Activated gamma-delta T cell (primary cell): ENCODE measurements at places on chromosomes 7 and 10.

- DNase-seq = no peak
Observed at GRCh38 chr10:19483421-19483820, 332.8 kb upstream of the PLXDC2 start.

DNA sequence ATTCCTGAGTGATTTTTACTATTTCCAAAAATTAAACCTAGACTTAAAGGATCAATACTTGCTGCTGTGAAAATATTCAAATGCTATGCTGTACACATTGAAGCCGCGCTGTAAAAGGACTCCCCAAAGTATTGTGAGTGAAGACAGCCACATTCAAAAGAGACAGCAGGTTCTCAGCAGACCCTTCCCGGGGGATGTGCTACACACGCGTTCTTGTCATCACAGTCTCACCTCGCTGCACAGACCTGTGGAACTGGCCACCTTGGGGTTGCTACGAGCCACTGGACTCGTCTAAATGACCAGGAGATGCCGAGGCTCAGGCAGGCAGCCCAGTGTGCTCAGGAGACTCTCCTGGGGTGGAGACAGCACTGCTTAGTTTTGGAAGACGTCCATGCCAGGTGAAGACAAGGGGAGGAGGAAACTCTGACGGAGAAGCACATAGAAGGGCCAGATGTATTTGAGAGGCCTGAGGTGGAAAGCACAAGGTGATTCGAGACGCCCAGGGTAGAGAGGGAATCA lies 367.7 kb upstream of the SHH start:
- DNase-seq = no peak

GRCh38 chr7:158108646-158109293 lies 478.9 kb downstream of the PTPRN2 start:
- no peak for DNase-seq

GRCh38 chr10:19947215-19947614 lies 131.0 kb downstream of the PLXDC2 start:
- no peak for DNase-seq

DNA sequence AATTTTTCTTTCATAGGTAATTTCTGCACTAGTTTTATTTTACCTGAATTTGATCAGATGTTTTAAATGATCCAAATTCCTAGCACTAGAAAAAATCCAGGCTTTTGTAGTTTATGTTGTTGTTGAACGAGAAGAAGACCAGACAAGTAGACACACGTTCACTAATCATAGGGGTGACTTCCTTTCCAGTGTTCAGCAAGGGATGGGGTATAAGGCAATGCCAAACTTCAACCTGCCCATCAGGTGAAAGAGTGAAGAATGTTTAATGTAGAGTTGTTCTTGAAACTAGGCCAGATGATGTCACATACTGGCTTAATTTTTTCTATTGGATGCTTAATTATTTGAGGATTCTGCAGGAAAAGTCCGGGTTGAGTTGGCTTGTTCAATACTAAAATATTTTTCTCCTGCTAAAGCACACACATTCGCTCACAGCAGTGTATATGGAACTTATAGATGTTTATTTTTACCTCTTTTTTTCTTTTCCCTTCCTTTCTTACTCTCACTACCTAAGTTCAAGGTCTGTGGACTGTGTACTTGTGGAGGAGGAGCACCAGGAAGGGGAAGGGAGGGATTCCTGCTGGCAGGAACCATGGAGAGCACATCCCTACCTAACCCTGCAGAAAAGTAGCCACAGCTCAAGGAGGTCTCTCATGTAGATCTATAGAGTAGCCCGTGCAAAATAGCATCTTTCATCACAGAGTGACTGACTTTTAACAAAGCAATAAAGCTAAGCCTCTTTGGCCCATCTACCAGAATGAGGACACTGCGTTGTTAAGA lies 23.1 kb upstream of the AKR1E2 start:
- no peak for DNase-seq

DNA sequence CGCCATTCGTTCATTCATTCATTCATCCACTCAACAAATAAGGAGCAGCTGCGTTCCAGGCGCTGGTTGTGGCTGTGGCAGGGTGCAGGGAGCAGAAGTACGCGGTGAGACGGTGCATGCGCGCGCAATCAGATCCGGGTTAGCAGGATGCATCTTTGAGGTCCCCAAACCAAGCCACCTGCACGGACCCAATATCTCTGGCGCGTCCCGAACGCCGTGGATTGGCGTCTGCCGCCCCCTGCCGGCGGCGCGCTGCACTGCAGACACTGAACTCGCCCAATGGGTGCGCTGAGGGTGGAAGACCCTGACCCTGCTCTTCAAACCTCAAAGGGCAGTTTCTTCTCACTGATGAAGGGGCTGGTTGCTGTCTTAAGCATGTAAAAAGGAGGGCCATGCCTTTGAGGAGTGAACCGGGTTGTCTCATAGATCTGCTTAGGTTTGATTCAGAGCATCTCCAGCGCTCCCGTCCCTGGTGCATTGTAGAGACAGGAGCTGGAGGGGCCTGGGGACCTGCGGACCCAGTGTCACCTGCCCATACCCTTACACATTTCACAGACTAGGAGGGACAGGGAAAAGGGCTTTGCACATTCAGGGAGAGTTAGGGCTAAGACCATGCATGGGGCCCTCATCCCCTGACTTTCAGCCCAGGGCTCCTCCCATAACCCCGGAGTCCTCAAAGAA lies 102.5 kb downstream of the RAMP3 start:
- DNase-seq = peak; percentile 30

- DNase-seq = no peak
Observed at GRCh38 chr10:18601321-18601720, 50.1 kb downstream of the NSUN6 start.

DNA sequence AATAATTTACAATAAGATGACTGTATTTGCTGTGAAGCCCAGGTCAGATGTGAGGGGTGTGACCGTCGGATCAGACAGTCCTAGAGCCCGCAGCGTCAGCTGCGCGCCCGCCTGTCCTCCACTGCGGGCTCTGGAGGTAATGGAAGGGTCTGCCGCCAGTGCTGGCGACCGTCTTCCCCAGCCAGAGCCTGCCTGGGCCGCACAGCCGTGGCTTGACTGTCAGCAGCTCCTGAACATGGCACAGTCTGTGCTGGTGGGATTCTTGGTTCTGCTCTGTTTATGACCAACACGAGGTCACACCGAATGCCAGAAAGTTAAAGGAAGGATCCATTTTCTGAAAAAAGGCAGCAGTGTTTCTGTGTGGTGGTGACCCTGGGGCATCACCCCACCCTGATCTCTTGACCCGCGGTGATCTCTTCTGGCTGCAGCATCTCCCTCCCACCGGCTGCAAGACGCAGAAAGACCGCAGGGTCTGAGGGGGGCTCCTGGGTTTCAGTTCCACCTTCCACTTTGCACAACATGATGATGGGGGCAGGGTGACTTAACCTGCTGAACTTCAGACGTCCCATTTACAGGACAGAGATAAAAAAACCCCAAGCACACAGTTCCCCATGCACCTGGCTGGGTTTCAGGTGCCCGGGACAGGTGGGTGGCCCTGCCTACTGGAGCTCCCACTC lies 103.7 kb downstream of the DNAJB6 start:
- no peak for DNase-seq

DNA sequence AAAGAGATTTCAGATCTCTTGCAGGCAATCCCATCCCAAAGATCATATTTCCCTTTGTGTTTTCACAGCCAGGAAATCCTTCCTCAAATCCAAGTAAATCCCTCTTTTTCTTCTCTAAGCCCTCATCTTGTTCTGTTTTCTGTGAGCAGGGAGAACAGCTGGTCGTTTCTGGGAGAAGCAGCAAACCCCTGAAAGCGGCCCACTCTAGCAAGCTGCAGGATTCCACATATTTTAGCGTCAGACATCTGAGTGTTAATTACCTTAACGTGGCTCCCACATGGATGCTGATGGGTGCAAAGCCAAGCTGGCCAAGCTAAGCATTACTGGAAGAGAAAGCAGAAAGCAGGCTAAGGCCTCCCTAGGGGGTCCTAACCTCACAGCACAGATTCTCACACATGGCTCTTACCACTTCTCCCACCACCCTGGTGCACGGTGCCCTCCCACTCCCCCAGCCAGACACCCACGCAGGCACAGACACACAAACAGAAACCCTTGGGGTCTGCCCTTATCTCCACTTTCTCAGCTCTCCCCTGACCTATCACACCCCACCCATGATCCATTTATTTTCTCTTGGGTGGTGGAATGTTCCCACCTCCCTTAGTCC lies 551.0 kb upstream of the AUTS2 start:
- no peak for DNase-seq

DNA sequence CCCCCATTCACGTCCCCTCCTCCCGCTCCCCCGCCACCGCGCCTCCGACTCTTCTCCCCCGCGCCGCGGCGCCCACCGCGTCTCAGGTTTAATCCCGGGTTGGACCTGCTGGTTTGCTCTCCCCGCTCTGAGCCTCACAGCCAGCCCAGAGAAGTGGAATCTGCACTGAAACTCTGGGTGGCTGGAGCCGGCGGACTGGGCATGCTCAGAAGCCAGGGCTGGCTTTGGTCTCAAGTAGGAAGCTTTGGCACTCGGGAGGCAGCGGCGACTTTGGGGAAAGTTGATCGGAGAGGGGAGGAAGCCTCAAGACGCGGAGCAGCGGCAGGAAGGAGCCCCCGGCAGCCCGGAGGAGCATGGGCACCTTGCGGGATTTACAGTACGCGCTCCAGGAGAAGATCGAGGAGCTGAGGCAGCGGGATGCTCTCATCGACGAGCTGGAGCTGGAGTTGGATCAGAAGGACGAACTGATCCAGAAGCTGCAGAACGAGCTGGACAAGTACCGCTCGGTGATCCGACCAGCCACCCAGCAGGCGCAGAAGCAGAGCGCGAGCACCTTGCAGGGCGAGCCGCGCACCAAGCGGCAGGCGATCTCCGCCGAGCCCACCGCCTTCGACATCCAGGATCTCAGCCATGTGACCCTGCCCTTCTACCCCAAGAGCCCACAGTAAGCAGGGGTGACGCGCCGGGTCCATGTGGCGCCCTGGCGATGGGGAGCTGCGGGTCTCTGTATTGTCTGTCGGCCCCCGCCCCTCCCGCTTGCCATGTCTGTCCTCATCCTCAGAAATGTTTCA lies at the start of gene PRKG1:
PRKG1 (plus strand) TSS at position 250 of the 791 bp plus-strand sequence.
- peak; percentile 8 for DNase-seq

DNA sequence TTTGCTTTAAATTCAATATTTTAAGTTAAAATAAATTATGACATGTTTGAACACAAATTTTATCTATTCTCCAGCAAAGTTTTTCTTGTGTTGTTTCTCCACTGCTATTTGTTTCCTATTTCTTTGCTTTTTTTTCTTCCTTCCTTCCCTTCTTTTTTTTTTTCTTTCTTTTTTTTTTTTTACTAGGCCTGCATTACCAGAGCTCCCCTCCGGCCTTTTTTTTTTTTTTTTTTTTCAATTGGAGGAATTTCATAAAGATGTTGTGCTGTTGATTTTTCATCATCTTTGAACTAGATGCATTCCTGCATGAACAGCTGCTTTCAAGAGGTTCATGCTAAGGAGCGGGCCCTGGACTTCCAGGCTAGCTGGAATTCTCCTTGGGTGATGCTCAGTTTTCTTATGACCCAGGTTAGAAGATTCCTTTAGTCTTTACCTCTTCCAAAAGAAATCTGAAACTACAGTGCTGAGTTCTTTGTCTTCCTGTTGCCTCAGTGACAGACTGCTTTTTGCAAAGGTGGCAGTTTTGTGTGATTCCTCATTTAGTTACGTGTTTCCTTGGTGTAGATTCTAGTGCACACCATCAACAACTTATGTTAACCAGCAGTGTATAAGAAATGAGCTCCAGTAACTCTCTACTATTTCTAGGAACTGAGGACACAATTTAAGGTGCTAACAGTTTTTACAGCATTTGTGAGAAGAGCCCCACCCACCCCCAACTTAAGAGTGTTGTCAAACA lies 4.8 kb upstream of the CAMK1D start:
- no peak for DNase-seq

DNA sequence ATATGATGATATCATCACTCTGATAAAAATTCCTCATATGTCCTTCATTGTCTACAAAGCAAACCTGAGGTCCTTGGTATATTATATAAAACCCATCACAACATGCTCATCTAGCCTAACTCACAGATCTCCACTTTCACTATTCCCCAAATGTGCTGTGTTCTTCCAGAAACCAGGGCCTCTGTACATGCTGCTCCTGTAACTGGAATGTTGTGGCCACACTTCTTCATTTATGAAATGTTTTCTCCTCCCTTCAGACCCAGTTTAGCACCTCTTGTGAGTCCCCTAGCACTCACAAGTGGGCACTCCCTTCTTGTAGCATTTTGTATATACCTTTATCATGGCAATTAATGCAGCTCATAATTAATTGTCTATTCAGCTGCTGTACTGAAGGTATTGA lies 61.9 kb downstream of the AASS start:
- DNase-seq = no peak

DNA sequence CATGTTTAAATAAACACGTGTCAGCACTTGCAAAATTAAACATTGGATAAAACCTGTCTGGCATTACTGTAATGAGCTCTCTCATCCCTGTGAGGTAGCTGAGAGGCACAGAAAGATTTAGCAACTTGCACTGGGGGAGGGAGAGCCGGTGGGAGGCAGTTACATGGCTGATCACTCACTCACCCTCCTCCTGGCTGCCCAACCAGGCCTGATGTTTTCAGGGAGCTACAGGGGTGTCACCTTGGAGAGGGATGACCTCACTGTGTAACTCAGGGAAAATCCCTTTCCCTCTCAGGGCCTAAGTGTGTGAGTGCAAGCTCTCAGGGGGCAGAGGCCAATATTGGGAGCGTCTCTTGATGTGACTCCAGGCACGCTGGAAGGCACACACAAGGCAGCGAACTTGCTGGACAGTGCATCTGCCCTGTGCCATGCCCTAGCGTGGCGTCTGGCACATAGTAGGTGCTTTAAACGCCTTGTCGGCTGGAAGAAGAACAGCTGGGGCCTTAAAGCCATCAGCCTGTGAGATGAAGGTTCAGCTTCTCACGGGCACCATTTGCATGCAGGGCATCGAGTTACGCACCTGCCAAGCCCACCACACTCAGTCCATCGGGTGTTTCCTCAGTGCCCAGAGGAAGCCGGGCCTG lies 51.1 kb downstream of the ELFN1 start:
- DNase-seq = no peak

GRCh38 chr7:126026421-126027088 lies 1096.9 kb upstream of the POT1 start:
- DNase-seq = no peak

DNA sequence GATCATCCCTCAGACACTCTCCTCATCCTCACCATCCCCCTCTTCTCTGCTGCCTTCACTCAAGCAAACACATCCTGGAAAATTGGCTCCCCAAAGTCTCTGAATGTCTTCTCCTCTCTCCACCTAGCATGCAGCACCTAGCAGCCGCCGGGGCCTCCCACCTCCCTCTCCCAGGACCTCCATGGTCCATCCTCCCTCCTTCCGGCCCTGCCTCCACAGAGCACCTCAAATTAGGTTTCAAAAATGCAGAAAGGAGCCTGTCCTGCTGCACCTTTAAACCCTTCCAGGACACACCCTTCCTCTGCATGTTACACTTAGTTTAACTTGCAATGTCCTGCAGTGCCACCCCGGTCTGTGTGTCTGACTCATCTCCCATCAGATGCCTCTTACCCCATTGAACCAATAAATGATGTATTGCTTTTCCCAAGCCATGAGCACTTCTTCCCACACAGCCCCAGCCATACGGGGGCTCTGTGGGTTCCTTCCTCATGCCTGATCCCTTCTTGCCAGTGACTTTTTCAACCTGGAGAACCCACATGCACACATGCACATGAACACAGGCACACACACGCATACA lies 582.5 kb upstream of the MGMT start:
- no peak for DNase-seq

- no peak for DNase-seq
Observed at GRCh38 chr10:103542764-103543616, 49.5 kb downstream of the NEURL1 start.
